ENCODE measurements at places on chromosomes 5 and 9.

GRCh38 chr9:109264877-109265587, 55.8 kb downstream of the EPB41L4B start:
- no peak for DNase-seq

- DNase-seq = no peak
These were observed 6.7 kb downstream of the ERP44 start for GRCh38 chr9:100092066-100092465.

GRCh38 chr9:69811351-69811868, 9.2 kb upstream of the CFAP95 start:
- no peak for DNase-seq

GRCh38 chr5:74667396-74667795, 17.6 kb upstream of the HEXB start:
- DNase-seq = no peak

- DNase-seq = no peak
These were observed 36.2 kb upstream of the ADAM19 start for GRCh38 chr5:157611571-157612476.

DNA sequence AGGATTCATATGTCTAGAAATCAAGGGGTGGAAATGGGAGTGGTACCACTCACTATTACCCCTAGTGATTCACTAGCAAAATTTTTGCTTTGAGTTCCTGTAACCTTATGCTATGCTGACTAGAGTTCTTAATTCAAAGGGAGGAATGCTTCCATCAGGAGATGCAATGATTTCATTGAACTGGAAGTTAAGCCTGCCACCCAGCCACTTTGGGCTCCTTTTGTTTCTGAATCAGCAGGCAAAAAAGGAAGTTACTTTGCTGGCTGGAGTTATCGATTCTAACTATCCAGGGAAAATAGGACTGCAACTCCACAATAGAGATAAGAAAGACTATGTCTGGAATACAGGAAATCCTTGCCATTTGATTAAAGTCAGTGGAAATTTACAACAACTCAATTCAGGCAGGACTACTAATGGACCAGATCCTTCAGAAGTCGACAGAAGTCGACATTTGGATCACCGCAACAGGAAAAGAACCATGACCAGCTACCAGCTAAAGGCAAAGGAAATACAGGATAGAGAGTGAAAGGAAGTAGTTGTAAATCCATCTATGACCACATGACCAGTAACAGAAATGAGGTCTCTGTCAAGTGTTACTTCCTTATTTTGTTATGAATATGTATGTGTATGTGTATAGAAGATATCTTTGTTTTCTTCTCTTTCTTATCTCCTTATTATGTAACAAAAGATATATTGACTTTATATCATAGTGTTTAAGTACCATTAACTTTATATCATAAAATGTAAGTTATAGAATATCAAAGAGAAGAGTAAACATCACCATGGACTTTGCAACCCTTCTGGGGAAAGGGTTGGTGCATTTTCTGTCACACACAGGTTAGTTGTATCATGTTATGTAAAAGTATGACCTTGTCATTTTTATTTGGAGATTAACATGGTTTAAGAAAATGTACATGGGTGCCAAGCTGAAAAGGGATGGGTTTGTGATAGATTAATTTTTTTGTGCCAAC, 198.7 kb upstream of the HAPLN1 start:
- DNase-seq = no peak

GRCh38 chr9:27195191-27195590, 86.2 kb downstream of the TEK start:
- DNase-seq = no peak

GRCh38 chr5:142644640-142645361, 41.1 kb downstream of the FGF1 start:
- DNase-seq = no peak

DNA sequence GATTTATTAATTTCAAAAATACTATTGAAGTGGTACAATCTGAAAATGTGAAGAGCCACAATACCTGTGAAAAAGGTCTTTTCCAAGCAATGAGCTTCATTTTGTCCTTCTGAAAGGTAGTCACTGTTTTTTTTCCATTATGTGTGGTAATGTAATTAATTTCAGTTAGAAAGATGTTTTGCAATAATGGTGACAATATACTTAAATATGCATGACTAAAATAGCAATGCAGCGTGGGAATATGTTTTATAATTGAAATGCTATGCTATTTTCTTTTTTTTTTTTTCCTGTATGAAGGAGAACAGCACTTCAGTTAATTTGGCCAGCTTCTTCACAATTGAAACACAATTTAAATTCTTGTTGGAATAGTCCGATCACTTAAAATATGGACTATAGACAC, 41.9 kb downstream of the NPR3 start:
- DNase-seq = no peak

DNA sequence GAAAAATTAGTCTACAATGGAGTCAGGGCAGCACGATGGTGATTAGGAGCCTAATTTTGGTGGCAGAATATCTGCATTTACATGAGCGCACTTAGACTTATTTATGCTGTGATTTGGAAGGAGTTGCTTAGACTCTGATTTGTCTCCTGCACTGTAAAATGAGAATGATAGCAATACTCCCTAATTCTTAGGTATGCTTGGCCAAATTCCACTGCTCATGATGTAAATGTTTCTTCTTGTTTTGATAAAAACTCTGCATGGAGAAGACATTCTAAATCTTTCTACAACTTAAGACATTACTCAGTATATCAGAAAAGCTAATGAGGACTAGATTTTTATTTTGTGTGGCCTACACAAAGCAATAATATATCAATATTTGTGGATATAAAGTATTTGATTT, 205.4 kb downstream of the CDH18 start:
- DNase-seq = no peak
